ENCODE measurements at places on chromosomes 1 and 21.

DNA sequence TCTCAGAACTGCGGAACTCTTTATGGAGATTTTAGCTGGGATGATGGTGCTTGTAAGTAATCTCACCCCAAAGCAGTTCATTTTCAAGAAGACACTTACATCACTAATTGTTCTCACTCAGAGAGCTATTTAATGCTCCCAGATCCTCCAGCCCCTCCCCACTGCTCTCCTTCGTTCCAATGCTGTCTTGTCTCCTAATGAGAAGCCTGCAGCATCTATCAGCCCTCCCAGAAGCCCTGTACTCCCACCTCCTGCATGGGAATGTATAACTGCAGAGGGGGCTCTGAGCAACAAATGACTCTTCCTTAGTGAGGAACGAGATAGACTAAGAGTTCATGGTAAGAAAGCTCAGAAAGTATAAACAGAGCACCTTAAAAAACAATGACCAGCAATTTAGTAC is 377.4 kb upstream of the RUNX1 start:
- no peak for DNase-seq

DNA sequence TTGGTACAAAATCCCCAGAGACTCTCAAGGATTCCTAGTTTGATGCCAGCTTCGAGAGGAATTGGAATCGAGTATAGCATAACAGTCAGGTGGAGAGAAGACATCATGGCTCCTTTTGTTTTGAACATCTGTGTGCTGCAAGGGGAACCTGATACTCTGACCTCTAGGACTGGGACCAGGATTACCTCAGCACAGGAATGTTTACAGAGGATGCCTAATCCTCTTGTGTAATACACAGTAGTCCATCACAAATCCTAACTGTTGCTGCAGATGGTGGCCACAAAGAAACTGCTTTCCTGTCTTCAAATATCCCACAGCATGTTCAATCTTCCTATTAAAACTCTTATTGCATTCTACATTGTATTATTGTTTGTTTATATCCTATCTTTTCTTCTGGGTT is 111.8 kb upstream of the PRMT6 start:
- no peak for DNase-seq

- DNase-seq, result no peak
Measured at GRCh38 chr1:109112056-109112651, 1.8 kb upstream of the ELAPOR1 start.

DNA sequence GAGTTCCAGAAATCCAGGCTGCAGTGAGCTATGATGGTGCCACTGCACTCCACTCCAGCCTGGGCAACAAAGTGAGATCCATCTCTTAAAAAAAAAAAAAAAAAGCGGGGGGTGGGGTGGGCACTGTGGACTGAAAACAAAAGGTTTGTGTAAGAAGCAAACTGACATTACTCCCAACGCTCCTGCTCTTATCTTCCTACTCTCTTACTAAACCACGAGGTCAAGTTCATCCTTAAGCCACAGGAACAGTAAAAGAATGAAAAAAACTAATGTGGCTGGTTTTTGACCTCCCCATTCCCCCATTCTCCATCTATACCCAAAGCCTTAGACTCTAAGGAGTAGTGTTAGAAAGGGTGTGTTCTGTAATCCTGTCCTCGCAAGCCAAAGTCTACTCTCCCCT is 30.8 kb downstream of the TFAP2E start:
- no peak for DNase-seq

GRCh38 chr1:202627841-202628565 is 82.3 kb downstream of the SYT2 start:
- DNase-seq, result no peak
